Cerebellar nuclear complex (tissue), 1 donor: ENCODE measurements at places on chromosomes 4 and X.

DNA sequence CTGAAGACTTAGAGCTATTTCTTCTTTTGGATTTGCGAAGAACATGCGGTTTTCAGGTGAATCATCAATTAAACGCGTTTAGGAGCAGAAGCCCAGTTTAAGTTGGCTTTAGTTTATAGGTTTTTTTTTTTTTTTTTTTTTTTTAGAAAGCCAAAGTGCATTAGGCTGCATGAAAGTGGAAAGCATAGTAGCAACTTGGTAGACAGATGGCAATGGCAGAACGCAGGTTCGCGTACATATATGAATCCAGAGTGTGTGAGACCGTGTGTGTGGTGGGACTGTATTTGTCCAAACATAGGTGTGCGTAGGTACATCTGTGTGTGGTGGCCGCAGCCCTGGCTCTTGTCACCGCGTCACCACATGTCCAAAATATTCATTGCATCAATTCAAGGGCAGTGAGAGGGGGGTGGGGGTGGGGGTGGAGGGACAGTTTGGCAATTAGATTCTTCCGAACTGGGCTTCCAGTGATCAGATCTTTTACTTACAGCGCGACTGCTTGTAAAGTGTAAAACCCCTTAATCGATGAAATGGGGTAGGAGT, 901 bp downstream of the JADE1 start:
- no peak for DNase-seq

- DNase-seq: no peak
Observed at GRCh38 chr4:16641971-16642370, 256.5 kb downstream of the LDB2 start.

GRCh38 chrX:48626401-48627298, 29.4 kb downstream of the WDR13 start:
- no peak for DNase-seq

DNA sequence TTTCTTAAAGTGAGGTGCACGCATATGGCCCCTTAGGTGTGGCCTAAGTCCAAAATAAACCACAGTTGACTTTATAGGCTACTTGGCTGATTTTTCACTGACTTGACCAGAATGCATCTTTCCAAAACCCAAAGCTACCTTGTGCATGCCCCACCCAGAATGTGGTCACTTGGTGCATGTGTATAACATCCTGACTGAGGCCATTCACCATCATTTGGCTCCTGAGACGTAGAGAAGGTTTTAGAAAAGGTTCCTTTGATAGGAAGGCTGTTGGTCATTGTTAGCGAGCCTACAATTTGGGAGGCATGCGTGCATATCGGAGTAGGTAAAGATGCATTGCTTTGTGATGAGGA, 84.6 kb downstream of the PLAC1 start:
- no peak for DNase-seq

- DNase-seq: no peak
Observed at GRCh38 chrX:25762656-25763055, 375.5 kb upstream of the MAGEB18 start.

DNA sequence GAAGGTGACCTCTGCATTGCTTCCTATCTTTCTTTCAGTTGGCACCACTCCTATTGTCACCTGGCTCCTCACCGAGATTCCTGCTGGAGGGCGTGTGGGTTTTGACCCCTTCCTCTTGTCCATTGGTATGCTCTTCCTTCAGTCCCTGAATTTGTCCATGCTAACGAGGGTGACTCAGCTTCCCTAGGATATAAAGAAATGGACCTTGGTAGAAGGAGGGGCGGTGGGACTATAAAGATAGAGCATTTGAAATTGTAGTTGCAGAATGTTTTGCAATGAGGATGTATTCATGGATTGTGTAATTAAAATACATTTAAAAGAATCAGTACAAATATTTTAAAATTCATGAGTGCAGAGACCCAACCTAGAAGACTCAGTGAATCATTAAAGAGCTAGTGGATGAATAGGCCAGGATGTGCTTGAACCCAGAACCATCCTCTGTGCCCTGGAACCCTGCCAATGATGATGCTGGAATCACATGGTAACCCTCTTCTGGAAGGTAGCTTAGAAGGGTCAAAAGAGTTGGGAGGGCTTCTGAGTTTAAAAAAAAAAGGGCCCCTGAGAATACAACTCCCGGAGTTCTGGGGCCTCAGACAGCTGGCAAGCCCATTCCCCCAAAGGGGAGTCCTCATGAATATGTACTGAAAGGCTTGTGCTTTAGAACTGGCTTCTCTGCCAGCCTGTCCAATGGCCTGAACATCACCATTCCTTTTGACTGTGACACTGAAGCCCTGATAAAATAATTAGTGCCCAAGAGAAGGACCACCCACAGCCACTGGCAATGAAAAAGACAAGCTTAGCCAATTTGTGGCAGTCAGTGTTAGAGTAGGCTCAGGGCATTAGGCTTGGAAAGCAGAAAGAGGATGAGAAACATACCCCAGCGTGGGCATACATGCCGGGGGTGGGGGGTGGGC, 8.0 kb downstream of the XPNPEP2 start:
- no peak for DNase-seq

- DNase-seq: no peak
Observed at GRCh38 chrX:24169211-24169610, 19.7 kb downstream of the ZFX start.

GRCh38 chr4:8191136-8191747, 7.8 kb upstream of the SH3TC1 start:
- no peak for DNase-seq

- no peak for DNase-seq
Observed at GRCh38 chr4:127781300-127782024, 660 bp upstream of the HSPA4L start.

DNA sequence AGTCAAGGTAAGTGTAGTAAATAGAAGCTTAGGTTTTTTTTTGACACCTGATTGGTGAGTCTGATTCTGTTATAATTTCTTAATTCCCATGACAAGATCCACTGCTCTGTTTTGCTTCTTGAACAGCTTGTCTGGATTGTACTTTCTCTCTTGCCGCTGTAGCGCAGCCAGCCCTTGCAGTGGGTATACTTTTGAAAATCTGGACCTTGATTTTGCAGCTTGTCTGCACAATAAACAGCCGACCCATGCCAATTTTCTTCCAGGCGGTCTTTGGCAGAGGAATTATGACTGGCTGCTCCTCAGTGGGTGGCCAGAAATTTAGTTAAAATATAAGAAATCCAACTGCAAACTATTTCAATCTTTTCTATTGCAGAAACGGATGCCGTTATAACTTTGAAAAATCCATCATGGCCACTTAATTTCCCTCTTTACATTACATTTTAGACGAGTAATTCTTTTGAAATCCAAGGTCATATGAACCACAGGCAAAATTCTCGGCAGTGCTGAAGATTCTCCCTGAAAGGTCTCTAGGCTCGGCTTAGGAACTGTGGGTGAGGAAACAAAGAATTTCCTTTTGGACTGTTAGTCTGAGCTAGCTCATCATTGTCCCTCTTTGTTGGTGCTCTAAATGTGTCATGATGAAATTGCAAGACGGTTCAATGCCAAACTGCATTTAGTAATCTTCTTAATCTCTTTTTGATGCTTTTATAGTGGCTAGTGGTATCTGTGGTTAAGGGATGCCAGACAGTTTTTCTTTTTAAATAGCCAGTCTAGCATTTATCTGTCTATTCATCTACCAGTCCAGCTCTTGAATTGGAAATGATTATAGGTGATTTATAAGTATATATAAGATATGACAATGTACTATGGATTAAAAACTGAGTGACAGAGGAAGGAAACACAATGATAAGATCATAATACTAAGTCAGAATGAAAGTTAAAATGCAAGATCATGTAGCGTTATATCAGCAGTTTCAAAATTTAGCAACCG, 31.5 kb upstream of the PTTG2 start:
- DNase-seq: no peak

- no peak for DNase-seq
Observed at GRCh38 chr4:187387739-187388138, 607.8 kb upstream of the ZFP42 start.

- no peak for DNase-seq
Observed at GRCh38 chr4:19259920-19260319, 991.8 kb upstream of the SLIT2 start.

DNA sequence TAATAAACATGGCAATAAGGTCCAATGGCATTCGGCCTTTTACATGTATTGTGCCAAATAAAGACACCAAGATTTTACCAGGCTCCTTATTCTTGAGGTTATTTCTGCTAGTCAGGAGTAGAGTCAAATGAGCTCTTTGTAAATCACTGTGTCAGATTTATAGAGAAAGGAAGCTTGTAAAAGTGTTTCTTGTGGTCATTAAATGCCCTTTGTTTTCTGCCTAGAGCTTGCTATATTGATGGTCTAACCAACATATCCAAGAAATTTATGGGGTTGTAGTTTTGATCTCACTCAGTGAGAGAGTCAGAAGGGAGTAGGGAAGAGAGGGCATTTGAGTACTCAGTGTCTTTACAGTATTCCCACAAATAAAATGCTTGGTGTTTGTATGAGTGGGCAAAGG, 86.2 kb upstream of the FRMPD4 start:
- DNase-seq: no peak

DNA sequence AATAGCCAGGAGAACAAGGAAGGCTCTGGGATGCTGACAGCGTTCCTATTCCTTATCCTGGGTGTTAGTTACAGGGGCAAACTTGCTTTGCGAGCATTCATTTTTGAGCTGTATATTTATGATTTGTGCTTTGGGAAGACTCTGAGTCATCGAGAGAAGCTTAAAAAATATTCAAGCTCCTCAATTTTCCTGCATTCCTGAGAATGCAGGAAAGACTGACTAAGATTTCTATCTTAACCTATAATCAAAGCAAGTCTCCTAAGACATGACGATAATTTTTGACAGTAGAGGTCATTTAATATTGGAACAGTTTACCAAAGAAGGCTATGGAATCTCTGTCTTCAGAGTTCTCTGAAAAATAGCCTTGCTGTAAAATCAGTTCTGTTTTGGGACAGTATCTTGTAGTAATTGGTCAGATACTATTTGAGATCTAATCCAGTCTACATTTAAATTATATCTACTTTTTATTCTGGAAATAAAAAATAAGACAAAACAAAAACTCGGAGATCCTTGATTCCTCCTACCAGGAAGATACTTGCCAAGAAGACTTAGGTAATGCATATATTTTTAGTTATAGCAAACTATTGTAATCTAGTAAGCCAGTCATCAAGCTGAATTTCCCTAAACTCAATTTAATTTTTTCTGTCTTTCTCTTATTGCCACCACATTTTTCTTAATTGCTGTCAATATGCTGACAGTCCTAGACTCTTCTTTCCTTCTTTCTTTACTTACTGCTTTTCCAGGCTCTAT, 31.7 kb downstream of the BBS12 start:
- DNase-seq: no peak

DNA sequence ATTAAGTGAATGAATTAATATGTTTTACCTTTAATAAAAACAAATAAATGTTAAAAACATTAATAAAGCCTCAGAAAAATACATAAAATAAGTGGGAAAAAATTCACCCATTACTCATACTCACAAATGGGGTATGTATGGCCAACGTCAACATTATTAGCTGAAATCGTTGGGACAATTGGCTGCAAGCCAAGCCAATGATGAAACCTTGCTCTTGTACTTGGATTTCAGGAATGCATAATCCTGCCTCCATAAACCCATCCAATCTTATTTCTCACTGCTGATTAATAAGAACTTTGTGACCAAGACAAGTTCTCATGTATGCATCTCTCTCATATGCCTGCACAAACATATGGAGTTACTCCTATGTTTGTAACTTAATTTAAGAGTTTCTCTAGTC, 35.3 kb upstream of the ADAMTS3 start:
- no peak for DNase-seq

DNA sequence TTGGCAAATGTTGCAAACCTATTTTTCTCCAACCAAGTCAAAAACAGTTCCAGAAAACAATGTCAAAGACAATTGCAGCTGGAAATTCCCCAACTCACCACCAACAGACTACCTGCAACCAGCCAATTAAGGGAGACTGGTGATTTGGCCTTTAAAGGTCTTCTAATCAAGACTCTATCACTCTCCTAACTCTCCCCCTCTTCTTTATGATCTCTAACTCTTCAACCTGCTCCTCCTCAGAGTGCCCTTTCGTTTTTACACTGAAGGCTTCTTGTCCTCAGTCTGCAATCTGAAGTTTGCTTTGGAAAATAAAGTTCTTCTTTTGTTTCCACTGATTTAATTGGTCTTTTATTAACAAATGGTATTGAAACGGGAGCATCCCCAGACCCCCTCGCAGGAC, 203.9 kb downstream of the TECRL start:
- DNase-seq: no peak

DNA sequence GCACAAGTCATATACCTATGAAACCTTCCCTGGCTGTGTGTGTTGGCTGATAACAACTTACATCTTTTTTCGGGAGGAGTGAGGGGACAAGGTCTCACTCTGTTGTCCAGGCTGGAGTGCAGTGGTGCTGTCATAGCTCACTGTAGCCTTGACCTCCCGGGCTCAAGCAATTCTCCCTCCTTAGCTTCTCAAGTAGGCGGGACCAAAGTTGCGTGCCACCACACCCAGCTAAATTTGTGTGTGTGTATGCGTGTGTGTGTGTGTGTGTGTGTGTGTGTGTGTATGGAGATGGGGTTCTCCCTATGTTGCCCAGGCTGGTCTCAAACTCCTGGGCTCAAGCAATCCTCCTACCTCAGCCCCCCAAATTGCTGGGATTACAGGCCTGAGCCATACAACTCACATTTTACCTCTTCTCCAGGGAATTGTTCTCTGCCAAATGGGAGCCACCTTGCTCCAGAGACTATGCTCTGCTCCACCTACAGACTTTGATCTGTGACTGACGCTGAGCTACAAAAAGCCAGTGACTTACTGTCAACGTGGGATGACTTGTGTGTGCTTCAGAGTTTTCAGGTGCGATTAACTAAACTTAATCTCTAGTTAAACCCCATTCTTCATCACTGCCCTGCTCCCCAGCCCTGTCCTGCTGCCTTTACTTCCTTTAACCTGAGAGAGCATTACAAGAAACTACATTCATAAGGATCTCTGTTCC, 2.0 kb upstream of the BEX4 start:
- no peak for DNase-seq

DNA sequence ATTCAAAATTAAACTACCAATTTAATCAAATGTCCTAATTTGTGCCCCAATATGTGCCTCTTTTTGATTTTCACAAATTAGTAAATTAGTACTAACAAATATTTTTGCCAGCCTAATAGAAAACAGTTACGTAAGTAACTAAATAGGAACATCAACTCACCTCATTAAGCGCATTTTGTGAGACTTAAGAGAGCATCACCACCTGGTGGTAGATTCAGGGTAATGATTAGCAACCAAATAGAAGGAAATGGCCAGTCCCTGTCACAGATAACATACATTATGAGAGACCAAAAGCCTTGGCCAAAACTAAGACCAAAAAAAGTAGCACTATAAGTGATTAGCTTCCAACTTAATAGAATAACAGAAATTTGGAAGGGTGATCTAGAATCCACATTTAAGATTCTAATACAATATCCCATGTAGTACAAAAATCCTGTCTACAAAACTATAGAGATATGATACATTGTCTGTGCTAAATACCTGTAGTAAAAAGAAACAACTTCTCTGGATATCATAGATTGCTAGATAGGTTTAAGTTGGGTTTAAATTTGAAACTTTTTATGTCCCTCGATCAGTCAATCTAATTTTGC, 46.7 kb downstream of the C4orf46 start:
- DNase-seq: no peak

GRCh38 chr4:6893449-6894085, 16.1 kb upstream of the TBC1D14 start:
- no peak for DNase-seq

- no peak for DNase-seq
Observed at GRCh38 chr4:182179105-182179504, 64.1 kb upstream of the TENM3 start.
